ENCODE measurements at places on chromosomes 4 and X.
A peak's percentile ranks its signal among the peaks of the same experiment; 100 is the strongest.

DNA sequence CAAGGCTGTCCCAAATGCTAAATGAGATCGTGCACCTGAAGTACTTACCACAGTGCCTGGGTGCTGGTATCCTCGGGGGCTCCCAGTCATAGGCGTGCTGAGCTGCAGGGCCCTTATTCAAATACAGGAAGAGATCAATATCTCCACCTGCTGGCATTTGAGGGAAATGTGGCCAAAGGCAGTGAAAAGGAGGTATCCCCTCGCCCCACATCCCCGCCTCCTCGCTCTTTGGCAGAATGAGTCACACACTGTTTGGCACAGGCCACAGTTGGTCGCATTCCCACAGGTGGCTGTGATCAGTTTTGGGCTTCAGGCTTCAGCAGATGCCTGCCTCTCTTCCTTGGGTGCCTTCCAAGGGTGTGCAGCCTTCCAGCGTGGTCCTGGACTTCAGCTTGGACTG, 28.4 kb downstream of the ZNF185 start:
- H3K27ac ChIP-seq = no peak overlapping the region
- no peaks in the 10 kb centered on the region for H3K36me3 ChIP-seq
- no peak overlapping the region for H3K4me3 ChIP-seq
- H3K27me3 ChIP-seq = no peaks in the 10 kb centered on the region
- DNase-seq = peak; percentile 22

GRCh38 chrX:13760426-13760825, 25.9 kb downstream of the OFD1 start:
- H3K36me3 ChIP-seq = no peaks in the 10 kb centered on the region
- DNase-seq = no peak
- H3K27ac ChIP-seq = no peak overlapping the region
- no peaks in the 10 kb centered on the region for H3K4me1 ChIP-seq

- no peak for DNase-seq
- no peaks in the 10 kb centered on the region for H3K27me3 ChIP-seq
- H3K27ac ChIP-seq = peak overlapping the region; percentile 43
- H3K4me3 ChIP-seq = no peak overlapping the region
Observed at GRCh38 chr4:6937754-6938153, 28.1 kb downstream of the TBC1D14 start.

DNA sequence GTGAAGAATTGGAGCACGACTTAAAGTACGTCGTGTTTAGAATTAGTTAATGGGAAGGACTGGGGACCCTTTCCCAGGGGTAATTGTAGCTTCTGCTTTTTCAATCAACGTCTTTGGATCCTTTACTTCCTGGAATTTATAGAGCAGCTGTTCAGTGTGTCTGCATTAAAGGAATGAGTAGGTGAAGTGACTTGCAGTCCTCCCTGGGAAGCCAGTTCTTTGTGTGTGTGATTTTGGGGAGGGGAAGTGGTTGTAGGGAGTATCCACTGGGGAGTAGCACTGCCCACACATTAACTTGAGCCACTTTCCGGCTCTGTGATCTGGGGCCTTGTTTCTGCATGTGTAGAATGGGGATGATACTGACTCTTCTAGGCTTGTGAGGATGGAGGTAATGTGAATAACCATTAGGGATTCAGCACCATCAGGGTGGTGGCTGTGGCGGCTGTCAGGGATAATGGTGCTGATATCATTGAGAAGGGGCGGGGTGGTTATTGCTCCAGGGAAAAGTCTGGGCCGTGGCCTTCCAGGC, 54.7 kb downstream of the TMEM131L start:
- DNase-seq = no peak
- no peak overlapping the region for H3K27ac ChIP-seq
- H3K4me3 ChIP-seq = no peak overlapping the region
- H3K4me1 ChIP-seq = peaks cover 32% of the 10 kb centered on the region

- H3K27ac ChIP-seq = no peak overlapping the region
- no peaks in the 10 kb centered on the region for H3K27me3 ChIP-seq
- H3K36me3 ChIP-seq = no peaks in the 10 kb centered on the region
Observed at GRCh38 chr4:6125103-6125651, 75.2 kb downstream of the JAKMIP1 start.

DNA sequence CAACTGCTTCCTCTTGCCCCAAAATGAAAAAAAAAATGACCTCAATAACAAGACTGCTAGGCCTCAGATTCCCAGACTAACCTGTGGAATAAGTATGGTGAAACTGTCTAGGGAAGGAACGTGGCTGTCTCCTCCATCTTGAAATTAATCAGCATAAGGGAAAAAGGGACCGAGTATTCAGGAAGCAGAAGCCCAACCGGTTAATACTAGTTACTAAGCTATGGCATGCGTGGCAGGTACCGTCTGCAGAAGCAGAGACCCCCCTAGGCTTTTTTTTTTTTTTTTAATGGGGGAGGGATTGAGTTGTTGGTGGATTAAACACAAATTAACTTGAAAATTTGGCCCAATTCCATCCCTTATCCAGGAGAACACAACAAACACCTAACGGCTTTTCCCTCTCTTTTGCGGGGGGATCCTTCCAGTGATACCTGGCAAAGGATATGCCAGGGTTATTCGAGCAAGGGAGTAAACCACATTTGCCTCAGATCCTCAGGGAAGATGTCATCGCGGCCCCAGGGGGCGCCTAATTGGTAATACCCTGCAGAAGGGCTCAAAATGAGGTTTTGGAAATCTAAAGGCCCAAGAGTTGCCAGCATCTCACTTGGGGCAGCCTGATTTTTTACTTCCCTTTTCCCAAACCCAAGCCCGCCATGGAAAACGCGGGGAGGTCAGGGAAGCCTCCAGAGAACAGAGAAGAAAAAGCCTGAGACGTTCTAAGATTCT, 893 bp downstream of the RLIM start:
- H3K4me3 ChIP-seq = peak overlapping the region; percentile 85
- DNase-seq = peak; percentile 7
- peak overlapping the region; percentile 92 for H3K27ac ChIP-seq
- H3K27me3 ChIP-seq = no peaks in the 10 kb centered on the region
- no peaks in the 10 kb centered on the region for H3K36me3 ChIP-seq
- peaks cover 12% of the 10 kb centered on the region for H3K4me1 ChIP-seq

GRCh38 chr4:5133201-5133600, 81.9 kb downstream of the STK32B start:
- H3K36me3 ChIP-seq = no peaks in the 10 kb centered on the region
- H3K4me1 ChIP-seq = no peaks in the 10 kb centered on the region
- no peak for DNase-seq

DNA sequence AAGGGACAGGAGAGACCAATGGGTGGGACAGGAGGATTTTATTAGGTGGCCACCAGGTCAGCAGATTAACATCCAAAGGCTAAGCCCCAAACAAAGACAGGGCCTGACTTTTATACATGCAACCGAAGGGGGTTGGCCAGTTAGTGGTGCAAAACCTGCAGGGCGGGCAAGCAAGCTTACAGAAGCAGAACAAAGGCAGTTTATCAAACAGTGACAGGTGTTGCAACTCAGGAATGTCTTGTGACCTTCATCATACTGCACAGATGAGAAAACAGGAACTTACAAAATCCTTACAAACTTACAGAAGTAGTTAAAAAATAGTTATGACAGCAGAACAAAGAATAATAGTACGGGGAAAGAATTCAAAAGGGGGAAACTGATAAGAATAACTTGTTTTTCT, 708.1 kb downstream of the GLUD2 start:
- DNase-seq = no peak
- H3K4me3 ChIP-seq = no peak overlapping the region
- no peaks in the 10 kb centered on the region for H3K27me3 ChIP-seq
- no peaks in the 10 kb centered on the region for H3K4me1 ChIP-seq
- H3K27ac ChIP-seq = no peak overlapping the region
- no peaks in the 10 kb centered on the region for H3K36me3 ChIP-seq

GRCh38 chr4:147163311-147163710, 217.6 kb upstream of the TTC29 start:
- no peak for DNase-seq
- H3K4me1 ChIP-seq = no peaks in the 10 kb centered on the region
- no peaks in the 10 kb centered on the region for H3K36me3 ChIP-seq
- H3K4me3 ChIP-seq = no peak overlapping the region
- peaks cover 11% of the 10 kb centered on the region for H3K27me3 ChIP-seq

DNA sequence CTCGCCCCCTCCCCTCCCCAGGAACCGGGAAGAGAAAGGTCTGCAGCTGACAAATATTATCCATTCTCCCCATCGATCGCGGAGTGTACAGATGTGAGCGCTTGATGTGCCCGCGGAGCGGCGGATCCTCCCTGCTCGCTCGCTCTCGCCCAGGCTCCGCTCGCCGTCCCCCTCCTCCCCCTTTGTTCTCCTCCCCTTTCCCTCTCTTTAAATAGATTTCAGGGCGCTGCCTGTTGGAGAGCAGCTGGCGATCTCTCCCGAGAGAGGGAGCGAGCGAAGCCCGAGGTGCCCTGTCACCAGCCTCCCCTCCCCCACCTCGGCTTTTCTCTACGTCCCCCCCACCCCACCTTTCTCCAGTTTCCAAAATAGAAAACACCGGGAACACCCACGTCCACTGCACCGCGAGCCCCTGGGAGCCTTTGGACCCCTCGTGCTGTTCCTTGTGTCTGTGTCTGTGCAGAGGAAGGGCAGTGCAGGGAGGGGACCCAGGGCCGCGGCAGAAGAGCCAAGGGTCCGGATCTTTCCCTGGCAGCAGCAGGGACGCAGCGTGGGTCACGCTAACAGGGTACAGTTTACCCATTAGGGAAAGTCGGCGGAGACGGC, 56.6 kb upstream of the BCOR start:
- H3K4me3 ChIP-seq = peak overlapping the region; percentile 56
- no peak for DNase-seq
- H3K36me3 ChIP-seq = no peaks in the 10 kb centered on the region
- H3K4me1 ChIP-seq = peaks cover 5% of the 10 kb centered on the region

DNA sequence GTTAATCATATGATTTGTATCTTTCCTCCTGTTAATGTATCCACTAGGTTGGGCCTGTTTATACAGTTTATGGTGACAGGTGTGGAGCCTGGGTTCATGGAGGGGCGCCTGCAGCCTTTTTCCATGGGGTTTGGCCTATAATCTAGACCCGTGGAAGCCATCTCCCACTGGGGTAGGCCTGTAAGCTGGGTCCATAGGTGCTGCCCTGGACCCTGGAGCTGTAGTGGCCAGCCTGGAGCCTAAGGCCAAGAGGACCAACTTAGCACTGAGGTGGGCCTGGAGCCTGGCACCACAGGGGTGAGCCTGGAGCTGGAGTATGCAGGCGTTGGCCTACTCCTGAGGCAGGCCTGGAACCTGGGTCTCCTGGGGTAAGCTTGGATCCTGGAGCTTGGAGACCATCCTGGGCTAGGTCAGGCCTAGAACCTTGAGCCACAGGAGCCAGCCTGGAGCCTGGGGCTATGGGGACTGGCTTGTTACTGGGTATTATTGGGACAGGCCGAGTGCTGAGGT, 249.4 kb upstream of the HTR2C start:
- no peaks in the 10 kb centered on the region for H3K4me1 ChIP-seq
- H3K36me3 ChIP-seq = no peaks in the 10 kb centered on the region
- H3K4me3 ChIP-seq = no peak overlapping the region
- H3K27ac ChIP-seq = no peak overlapping the region
- DNase-seq = no peak
